Ureter (tissue), 1 donor: ENCODE measurements at places on chromosomes 4 and X. TPM values are rescaled to one million over a fixed set of nuclear protein-coding genes. Genes with fewer than 3 reads are reported as not detected.

Gene SORBS2
- total RNA-seq: 103 TPM

Gene DCAF4L1
- total RNA-seq: 0.36 TPM

- DNase-seq: no peak
Observed at GRCh38 chr4:110533940-110534339, 58.0 kb downstream of the ENPEP start.

GRCh38 chr4:1177274-1178141 lies 5.1 kb upstream of the SPON2 start:
- DNase-seq: no peak

GRCh38 chr4:153119626-153120025 lies 84.6 kb upstream of the TRIM2 start:
- no peak for DNase-seq
